ENCODE measurements at places on chromosomes 3 and 15.
A peak's percentile ranks its signal among the peaks of the same experiment; 100 is the strongest.

DNA sequence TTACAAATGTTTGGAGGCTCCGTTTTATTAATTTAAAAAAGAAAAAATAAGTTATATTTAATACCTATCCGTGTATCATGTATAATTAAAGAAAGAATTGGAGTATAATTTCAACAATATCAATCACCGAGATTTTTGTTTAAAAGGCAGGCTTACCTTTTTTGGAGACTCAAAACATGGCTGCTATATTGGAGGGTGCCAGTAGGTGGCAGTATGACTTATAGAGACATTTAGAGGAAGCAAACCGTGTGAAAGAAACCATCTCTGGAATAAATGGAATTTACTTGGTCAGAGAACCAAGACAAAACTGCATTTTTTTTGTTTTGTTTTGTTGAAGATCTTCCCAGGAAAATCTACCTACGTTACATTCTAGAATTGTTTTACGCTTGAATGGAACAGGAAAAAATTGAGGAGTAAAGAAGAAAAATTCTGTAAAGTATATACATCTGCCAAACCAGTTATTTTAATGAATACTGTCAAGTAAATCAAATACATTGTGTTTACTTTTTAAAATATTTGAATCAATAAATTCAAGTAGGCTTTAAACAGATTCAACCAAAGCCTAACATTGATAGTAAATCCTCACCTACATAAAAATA lies 802.6 kb upstream of the ALCAM start:
- DNase-seq = peak; percentile 33

DNA sequence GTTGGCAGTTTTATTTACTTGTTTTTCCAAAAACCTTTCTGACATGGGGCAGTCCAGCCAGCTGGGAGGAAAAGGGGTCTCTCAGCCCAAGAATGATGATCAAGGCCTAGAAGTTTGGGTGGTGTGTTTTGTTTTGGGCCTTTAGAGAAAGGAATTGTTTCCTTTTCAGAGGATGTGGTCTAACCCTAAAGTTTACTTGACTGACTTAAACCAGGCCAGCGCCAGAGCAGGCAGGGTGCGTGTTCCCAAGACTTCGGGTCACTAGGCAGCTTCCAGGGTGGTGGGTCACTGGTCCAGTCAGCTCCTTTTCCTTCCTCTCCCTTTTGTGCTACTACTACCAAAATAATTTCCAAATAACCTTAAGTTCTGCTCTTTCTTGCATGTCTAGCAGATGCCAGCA lies 4.9 kb downstream of the FLNB start:
- no peak for DNase-seq

GRCh38 chr15:78726870-78727551 lies 84.3 kb downstream of the ADAMTS7 start:
- DNase-seq = no peak

GRCh38 chr3:118838871-118839270 lies 195.8 kb downstream of the IGSF11 start:
- no peak for DNase-seq

DNA sequence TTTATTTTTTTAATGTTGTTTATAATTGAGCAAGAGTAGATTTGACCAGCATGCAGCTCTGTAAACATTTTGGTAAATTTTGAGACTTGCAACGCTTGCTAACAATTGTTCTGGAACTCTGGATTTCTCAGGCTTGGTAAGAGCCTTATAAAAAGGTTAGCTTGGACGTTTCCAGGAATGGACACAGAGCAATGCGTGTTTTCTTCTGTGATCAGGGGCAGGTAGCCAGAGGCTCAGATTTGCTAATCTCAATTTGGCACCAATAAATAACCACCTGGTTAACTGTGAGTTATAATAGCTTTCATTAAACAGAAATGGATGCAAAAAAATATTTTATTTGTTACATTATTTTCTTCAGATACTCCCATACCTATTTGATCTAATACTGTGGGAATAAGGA lies 39.8 kb downstream of the CADM2 start:
- DNase-seq = no peak

GRCh38 chr3:145492456-145492855 lies 668.5 kb downstream of the PLOD2 start:
- no peak for DNase-seq

- no peak for DNase-seq
Observed at GRCh38 chr15:97126553-97127233, 796.2 kb downstream of the NR2F2 start.

DNA sequence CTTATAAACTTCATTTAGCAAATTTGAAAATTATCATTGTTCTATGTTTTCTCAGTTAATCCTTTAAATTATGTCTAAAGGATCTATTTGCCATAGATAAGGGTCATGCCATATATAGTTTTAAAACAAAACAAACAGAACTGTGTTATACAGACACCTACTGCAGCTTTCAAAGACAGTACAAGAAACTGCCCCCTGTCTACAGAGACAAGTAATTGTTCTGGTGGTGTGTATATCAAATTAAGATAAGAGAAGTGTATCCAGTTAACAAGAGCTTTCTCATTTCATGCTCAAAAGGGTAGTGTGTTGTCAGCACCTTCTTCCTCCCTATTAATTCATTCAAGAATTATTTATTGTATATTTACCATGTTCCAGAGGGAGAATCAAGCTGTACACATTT lies 201.2 kb downstream of the FMN1 start:
- DNase-seq = no peak

GRCh38 chr3:123275691-123276090 lies 73.9 kb downstream of the SEC22A start:
- no peak for DNase-seq

GRCh38 chr3:134473868-134474546 lies 11.8 kb downstream of the ANAPC13 start:
- peak; percentile 61 for DNase-seq

DNA sequence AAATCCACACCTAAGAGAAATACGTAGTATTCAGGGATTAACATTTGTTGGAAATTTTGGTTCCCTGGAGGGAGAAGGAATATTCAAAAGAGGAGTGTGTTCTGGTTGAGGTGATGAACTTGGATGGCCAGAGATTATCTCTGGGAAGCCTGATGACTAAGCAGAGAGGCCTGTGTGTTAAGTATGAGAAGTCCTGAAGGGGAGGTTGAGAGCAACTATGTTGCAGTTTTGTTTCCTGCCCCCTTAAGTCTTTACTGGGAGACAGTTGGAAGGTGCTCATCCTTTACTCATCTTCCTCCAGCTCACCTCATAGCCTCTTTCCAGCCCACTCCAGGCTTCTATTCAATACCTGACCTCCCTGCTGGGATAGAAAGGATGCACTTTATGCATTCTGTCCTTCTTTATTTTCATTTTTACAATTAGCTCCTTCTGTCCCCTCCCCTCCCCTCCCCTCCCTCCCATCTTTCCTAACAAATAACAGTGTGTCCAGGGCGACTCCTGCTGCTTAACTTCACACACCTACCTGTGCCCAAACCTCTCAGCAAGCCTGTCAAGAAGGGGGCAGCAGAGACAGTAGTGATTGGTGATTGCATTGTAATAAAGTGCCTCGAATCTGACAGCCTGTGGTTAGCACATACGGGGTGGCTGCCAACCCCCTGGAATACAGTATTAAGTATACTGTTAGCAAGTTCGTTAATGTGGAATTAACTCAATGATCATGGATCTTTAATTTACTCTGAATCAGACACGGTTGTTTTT lies 11.9 kb downstream of the RAP2B start:
- DNase-seq = no peak

DNA sequence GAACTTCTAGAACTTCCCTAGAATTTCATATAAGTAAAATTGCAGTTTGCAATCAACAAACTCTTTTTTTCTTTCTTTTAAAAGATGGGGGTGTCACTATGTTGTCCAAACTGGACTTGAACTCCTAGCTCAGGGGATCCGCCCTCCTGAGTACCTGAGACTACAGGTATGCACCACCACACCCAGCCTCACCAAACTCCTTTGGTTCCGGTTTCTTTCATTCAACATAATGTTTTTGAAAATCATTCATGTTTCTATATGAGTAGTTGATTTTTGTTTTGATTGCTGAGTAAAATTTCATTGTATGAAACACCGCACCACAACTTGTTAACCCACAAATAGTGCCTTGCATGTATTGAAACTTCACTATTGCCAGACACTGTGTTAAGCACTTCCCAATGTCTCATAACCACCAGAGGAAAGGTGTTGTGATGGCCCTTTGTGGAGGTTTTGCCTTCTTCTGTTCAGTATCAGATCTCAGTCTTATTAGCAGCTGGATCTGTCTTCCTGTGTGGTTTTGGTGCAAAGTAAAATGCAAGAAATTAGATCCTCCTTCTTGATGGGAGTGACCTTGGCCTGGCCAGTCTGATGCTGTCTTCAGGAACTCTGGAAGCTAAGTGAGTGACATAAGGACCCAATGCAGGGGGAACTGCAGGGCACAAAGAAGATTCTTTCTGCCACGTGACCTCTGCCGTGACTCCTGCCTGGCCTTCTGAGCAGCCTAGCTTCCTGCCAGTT lies 78.8 kb upstream of the UBE2E1 start:
- DNase-seq = no peak

DNA sequence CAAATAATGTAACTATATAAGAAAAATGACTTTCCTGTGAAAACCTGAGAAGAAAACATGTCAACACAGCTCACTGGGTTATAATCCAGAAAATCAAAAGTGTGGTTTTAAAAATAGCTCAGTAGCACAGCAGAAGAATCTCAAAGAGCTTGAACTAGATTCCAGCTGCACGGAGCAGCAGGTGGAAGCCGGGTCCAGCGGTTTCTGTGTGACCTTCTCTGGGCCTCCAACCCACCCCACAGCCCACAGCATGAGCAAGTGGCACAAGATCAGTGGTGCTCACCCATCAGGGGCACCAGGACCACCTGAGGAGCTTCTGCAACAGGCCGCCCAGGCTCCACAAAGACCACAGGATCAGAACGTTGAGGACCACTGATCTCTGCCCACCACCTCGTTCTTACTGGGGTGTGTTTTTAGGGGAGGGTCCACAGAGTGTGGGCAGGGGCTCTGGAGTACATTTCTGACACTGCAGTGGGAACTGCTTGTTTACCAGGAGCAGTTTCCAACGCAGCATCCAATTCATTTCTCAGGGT lies 23.2 kb downstream of the SLC41A3 start:
- no peak for DNase-seq

- no peak for DNase-seq
Observed at GRCh38 chr3:124760601-124761000, 30.3 kb downstream of the UMPS start.

GRCh38 chr3:184186184-184186901 lies at the start of gene ABCF3:
ABCF3 (plus strand) TSS chr3:184186199; CDS start chr3:184186208, 9 bp downstream.
- peak; percentile 15 for DNase-seq

GRCh38 chr3:120137548-120137947 lies 43.3 kb upstream of the GSK3B start:
- no peak for DNase-seq

DNA sequence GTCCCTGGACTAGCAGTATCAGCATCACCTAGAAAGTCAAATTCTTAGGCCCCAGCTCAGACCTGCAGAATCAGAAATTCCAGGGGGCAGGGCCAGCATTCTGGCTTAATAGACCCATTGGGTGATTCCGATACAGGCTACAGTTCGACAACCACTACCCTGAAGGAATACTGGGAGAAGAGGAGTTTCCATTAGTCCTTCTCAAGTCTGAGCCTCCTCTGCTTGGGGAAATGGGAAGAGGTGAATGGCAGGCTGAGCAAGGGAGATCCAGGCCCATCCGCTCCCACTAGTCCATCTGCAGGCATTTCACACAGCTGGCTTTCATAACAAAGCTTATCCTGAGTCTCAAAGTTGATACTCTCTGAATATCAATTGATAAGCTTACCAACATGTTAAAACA lies 69.1 kb downstream of the MECOM start:
- no peak for DNase-seq

DNA sequence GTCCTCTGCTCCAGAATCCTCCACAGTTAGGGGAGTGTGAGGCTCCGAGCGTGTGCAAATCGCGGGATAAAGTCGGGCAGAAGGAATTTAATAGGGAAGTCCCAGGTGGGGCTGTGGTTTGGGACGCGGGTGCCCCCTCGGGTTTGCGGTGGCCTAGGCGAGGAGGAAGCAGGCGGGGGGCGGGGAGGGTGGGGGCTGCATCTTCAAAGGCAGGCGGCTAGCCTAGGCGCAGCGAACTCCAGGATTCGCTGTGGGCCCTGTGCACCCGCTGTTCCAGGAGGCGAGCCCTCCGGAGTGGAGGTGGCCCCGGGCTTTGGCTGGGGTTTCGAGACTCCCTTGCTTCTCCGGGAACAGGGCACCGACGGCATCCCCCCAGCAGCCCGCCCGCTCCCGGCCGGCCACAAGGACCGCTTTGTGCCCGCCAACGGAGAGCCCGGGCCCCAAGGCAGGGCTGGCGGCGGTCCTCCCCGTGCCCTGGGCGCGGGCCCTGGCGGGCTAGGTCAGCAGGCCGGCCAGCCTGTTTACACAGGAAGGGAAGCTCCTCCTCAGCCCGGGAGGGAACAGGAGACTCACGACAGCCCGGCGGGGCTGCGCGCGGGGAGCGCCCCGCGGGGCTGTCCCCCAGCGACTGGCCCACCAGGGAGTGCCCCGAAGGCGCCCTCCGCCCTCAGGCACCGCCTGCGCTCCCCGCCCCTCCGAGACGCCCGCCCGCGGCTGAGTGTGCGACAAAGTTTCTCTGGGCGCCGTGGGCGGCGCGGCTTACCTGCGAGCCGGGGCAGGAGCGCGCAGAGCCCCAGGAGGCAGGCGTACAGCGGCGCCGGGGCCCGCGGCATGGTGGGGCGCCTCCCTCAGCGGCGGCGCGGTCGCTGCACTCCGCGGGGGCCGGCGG lies 753 bp downstream of the ITGB5 start:
- peak; percentile 10 for DNase-seq

- DNase-seq = peak; percentile 42
Observed at GRCh38 chr3:124559846-124560574, 170.2 kb upstream of the UMPS start.

- no peak for DNase-seq
Observed at GRCh38 chr15:89448825-89449224, 47.6 kb downstream of the RHCG start.

DNA sequence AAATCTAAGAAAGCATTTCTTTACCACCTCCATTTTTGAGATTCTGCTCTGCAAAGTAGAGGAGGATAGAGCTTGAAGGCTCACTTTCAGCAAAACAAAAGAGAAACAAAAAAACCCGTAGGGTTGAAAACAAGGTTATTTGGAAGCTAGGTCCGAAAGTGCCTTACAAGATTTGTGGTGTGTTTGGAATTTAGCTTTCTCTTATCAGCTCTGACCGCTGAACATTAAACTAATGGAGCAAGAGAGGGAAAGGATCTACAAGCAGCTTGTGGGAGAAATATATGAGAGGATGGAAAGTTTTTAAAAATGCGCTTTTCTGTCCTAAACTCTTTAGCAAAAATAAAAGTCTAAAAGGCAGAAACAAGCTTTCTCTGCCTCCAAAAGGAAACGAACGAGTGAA lies 545.5 kb downstream of the NTRK3 start:
- no peak for DNase-seq

DNA sequence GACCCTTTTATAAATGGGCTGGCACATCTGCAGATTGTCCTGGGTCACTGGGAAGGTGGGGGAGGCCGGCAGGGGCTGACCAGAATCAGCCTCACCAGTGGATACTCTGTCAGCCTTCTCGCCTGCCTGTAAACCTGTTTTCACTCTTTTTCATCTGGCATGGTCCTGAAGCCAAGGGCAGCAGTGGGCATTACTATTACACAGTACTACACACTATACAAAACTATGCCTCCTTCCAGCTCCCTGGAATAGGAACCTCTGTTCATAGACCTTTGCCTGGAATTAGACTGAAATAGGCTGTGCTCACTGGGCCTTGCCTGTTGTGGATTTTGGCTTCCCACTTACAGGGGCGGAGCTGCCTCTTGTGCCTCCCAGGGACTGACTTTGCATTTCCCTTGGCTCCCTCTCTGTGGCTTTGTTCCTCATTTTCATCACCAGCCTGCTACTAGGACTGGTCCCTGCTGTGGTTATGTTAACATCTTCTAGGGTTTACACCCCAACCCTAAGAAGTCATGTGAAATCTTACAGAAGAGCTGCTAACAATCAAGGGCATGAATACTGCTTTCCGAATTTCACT lies 120.7 kb downstream of the FNDC3B start:
- no peak for DNase-seq

All from activated T-cell treated with anti-CD3 and anti-CD28 coated beads for 24 hours (primary cell).